GM20000 (cell line): ENCODE measurements at places on chromosomes 5 and 9.

DNA sequence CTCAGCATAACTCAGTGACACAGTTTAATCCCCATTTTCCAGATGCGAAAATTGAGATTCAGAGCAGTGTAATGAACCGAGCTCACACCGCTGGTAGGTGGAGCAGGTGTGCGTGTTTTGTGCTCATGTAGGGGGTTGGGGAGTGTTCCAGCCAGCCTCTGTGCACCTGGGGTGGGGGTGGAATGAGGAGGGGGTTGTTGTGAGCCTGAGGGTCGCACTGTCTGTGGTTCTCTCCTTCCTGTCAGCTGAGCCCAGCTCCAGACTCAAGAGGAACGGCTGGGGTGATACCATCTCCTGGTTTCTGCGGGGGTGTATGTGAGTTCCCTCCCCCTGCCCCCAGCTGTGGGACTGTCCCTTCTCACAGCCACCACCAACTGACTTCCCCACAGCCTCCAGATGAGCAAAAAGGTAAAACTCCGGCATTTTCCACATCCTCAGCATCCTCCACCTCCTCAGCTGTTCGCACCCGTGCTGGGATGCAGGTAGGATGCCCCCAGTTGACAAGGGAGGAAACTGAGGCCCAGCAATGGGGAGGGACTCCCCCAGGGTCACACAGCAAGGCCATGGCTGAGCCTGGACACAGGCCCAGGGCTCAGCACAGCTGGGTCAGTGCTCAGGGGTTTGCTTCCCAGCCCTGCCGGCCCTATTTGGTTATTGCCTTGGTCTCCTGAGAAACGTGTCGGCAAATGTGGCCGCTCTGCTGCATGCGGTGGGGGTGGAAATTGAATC is 2.1 kb downstream of the SH2D3C start:
- DNase-seq, result peak; percentile 81

DNA sequence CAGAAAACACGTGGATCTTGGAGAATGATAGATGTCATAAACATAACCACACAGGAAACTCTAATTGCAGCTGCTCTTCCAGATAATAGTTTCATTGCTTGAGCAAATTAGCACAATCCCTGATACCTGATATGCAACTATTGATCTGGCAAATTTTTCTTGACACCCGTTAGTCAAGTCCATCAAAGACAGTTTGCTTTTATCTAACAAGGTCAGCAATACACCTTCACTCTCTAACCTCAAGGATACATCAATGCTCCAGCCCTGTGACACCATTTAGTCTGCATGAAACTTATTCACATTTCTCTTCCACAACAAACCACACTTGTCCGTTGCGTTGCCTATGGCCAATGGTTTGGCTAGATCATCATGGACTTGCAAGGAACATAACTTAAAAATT is 16.6 kb downstream of the UGT3A1 start:
- DNase-seq, result no peak

DNA sequence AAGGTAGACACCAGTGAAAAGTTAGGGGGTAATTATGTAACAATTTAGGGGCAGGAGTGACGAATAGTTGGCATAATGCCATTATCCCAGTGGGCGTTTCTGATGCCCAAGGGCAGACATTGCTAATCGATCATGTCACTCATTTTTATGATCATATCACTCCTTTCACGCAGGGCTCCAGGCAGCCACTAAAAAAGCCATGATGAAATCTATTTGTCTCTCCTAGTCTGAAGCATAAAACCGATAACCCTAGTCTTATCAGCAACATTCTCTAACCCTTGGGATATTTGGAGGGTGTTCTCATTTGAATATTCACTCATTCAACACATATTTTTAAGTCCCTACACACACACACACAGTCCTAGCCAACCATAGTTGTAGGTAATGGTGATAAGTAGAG is 114.9 kb downstream of the NMUR2 start:
- no peak for DNase-seq

GRCh38 chr9:122294531-122294930 is 29.8 kb downstream of the MRRF start:
- DNase-seq, result no peak

- peak; percentile 32 for DNase-seq
Observed at GRCh38 chr9:132383462-132383883, 23.2 kb downstream of the TTF1 start.

DNA sequence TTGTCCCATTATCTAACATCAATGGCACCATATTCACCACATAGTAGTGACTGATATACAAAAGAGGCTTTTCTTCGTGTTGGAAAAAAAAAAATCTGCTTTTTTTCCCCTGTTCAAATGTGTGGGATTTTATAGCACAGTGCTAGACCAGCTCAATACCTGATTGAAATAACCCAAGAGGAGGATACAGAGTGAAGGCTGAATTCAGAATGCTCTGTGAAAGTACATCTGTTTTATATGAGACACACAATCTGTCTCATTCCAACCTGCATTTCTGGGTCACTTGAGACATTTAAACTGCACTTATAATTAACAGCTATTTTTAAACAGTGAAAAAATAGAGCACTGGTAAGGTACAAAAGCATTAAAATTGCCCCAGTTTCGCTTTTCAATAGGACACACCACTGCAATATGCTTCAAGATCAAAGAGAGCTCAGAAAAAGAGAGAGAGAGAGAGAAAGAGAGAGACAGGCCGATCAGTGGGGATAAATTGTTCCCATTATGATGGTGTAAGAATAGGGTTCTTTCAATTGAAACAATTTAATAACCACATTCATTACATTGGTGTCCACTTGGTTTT is 179.3 kb downstream of the NR2F1-AS1 start:
- no peak for DNase-seq

DNA sequence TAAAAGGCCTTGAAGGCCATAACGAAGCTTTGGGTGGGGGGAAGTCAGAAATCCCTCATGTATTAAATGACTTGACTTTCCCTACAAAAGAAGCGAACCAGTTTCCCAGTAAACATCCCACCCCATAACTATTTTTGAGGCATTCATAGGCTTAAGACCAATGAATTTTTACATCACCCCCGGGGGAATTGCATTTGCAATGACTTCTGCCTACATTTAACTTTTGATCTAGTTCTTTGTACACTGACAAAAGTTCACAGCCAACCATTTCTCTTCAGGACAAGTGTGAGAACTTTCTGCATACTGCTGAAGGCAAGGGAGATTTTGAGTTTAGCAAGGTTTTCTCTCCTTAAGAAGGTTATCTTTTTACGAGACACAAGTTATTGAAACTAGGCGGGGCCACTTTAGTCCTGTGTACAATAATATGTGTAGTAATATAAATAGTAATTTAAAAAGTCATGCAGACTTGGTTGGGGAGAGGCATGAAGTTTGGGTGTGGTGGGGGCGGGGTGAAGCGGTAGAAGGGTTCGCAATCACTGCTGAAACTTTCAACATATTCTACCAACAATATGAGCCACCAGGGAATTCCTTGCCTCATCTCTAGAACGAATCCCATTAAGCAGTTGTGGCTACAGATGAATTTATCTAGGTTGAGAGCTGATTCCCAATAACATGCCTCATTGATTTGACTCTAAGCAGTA is 2.5 kb downstream of the TJP2 start:
- DNase-seq, result peak; percentile 25

DNA sequence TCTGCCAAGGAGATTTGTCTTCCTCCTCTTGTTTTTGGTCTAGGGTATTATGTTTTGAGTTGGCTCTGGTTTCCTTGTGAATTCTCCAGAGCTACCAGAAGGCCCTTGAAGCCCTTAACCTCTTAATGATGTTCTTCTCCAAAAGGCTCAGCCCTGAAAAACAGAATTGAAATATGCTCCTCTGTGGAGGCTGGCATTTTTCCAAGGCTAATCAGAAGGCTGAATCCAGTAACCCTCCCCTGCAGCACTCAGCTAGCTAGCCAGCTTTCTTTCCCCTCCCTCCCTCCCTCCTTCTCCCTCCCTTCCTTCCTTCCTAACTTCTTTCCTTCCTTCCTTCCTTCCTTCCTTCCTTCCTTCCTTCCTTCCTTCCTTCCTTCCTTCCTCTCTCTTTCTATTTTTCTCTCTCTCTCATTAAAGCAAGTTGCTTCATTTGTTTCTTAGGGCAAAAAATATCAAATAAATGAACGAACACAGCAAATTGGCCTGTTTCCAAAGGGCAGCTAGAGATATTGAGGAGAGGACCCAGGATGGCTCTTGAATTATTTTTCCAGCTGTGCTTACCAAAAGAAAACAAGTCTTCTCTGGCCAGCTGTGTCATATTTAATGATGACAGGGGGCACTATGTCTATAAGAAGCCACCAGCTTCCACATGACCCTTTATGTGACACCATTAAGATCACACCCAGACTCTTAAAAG is 38.7 kb downstream of the JAKMIP2 start:
- no peak for DNase-seq

GRCh38 chr5:37197340-37198050 is 51.7 kb downstream of the CPLANE1 start:
- peak; percentile 59 for DNase-seq

GRCh38 chr9:76697081-76697480 is 67.2 kb upstream of the PCA3 start:
- DNase-seq, result no peak

- no peak for DNase-seq
Observed at GRCh38 chr5:35031276-35031675, 16.5 kb downstream of the AGXT2 start.

DNA sequence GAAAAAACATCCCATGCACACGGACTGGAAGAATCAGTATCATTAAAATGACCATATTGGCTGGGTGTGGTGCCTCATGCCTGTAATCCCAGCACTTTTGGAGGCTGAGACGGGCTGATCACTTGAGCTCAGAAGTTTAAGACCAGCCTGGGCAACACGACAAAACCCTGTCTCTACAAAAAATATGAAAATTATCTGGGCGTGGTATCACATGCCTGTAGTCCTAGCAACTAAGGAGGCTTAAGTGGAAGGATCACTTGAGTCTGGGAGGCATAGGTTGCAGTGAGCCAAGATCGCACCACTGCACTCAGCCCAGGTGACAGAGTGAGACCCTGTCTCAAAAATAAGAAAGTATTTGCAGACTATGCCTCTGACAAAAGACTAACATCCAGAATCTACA is 68.4 kb downstream of the TTC39B start:
- no peak for DNase-seq

- no peak for DNase-seq
Observed at GRCh38 chr5:107580889-107581820, 89.6 kb downstream of the EFNA5 start.

DNA sequence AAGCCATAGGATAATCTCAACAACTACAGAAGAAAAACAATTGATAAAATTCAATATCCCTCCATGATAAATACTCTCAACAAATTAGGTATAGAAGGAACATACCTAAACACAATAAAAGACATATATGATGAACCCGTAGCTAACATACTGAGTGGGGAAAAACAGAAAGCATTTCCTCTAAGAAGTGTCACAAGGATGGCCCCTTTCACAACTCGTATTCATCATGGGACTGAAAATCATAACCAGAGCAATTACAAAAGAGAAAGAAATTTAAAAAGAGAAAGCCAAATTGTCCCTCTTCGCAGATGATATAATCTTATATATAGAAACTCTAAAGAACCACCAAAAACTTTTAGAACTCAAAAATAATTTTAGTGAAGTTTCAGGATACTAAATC is 146.3 kb upstream of the RGMB start:
- DNase-seq, result no peak

DNA sequence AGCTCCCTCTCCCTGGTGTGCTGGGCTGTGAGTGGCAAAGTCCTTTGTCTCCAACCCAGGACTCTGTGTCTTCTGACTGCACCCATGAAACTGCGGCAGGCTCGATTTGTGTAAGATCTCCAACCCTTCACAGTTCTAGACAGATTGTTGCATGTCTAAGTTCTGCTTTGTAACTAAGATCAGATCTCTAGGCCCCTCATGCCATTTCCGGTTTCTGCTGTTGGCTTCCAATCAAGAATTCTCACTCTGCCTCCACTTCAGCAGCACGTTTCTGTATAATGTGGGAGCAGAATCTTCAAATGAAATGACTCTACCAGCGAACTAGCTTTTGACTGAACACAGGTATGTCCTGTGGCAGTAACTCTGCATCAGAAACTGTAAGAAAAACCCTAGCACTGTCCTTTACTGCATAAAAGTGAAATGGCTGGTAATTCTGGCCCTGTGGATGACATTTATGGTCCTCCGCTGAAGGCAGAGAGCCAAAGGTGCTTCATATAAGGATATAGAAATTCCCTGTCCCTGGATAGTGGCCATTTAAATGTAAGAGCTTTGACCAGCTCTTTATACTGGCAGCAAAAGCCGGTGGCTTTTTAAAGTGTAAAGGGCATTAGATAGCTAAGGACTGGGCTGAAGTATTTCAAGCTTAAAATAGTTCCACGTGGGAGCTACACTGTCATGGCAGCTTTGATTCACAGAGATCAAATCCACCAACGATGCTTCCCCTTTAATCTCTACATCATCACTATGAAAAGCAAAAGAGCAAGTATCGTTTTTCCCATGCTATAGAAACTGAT is 319.0 kb upstream of the CDH6 start:
- no peak for DNase-seq

DNA sequence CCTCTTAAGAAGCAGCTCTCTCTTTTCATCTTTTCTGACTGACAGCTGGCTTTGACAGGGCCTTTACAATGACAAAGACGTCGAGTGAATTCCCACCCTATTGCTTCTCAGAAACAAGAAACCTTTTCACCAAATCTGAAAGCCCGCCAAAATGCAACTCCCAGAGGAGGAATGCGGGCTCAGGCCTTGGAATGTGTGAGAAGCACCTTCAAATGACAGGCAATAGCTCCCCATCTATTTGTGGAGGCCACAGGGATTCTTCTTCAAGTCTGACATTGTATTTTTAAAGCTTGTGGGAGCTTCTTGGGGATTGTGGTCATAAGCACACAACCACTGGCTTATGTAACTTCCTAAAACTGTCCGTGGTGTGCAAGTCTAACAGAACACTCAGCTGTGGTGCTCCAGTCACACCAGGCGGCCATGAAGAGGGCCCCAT is 72.7 kb downstream of the DPYSL3 start:
- DNase-seq, result no peak

DNA sequence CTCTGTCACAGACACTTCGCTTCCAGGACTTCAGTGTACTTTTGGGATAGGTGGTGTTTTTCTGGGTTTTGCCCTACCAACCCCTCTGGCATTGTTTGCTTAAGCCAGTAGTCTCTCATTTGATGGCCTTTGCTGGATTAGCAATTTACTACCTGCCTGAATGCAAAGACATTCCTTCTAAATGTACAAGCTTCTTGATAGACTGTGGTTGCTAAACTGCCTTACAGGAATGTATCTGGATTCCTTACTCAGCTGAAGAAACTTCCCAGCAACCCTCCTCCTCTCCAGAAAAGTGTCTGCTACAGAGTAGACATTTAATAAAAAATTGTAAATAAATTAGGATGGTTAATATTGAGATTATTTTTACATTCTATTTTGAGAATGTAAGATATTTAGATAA is 1916.7 kb downstream of the EFNA5 start:
- no peak for DNase-seq

- no peak for DNase-seq
Observed at GRCh38 chr5:178642351-178642909, 15.6 kb upstream of the CLK4 start.

GRCh38 chr5:127810017-127810416 is 106.8 kb downstream of the CCDC192 start:
- no peak for DNase-seq

DNA sequence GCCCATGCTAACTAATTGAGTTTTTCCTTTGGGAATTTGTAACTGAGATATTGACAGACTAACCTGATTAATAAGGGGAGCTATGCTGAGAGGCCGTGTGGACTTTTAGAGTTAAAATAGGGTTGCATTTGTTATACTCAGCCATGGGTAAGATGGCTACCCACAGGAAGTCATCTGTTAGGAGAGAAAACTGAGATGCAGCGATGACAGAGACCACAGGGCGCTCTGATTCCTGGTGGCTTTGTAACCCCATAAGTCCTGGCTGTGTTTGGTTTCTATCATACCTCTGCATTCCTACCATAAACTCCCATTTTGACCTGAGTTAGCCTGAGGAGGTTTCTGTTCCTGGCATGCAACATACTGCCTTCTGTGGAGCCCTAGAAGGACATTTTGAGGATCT is 19.5 kb upstream of the PANK3 start:
- DNase-seq, result no peak
